ENCODE measurements at places on chromosomes 6 and 20.

- no peak for DNase-seq
These were observed 63.5 kb upstream of the VSTM2L start for GRCh38 chr20:37839432-37839827.

DNA sequence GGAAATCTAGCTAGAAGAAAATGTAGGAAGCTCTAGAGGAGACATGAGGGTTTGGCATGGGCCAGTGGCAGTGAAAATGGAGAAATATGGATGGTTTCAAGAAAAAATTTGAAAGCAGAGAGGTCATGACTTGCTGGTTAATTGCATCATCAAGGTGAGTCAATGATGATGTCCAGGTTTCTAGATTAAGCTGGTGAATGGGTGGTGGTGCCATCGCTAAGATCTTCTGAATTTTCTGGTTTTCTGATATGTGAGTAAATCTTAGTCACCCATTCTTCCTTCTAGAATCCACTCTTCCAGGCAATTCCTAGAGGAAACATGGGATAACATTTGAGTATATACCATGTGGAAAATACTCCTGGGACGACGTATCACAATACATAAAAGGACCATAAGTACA lies 25.0 kb downstream of the SH3BGRL2 start:
- DNase-seq: no peak

- DNase-seq: no peak
These were observed 16.9 kb downstream of the TDRD6 start for GRCh38 chr6:46704562-46704961.

GRCh38 chr6:21596949-21597682 lies 3.6 kb downstream of the SOX4 start:
- DNase-seq: no peak

DNA sequence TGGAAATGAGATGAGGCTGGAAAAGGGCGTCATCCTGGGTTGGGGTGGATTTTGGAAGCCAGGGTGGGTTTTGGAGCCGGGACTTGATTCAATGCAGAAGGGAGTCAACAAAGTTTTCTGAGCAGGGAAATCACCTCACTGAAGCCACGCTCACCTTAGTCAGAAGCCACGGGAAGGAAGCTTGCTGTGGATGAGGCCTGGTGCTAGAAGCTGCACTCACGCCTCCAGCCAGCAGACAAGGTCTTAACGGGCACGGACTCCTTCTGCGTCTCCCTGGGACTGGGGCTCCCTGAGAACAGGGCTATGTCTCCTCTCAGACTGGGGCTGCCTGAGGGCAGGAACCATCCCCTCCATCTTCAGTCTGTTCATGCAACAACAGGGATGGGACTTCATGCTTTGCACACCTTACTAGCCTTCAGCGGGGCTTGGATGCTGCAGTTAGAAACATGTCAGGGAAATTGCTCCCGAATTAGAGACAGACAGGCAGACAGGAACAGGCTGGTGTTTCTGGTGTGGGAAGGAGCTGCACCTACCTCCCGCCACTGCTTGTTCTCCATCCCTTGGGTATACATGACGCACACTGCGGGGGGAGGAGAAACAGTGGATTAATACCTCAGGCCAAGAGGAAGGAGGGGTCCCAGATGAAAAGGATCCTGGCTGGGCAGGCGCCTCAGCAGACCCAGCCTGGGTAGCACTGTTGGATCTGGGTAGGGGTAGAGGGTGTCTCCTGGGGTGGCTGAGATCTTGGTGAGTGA lies 17.5 kb downstream of the CPNE5 start:
- no peak for DNase-seq

DNA sequence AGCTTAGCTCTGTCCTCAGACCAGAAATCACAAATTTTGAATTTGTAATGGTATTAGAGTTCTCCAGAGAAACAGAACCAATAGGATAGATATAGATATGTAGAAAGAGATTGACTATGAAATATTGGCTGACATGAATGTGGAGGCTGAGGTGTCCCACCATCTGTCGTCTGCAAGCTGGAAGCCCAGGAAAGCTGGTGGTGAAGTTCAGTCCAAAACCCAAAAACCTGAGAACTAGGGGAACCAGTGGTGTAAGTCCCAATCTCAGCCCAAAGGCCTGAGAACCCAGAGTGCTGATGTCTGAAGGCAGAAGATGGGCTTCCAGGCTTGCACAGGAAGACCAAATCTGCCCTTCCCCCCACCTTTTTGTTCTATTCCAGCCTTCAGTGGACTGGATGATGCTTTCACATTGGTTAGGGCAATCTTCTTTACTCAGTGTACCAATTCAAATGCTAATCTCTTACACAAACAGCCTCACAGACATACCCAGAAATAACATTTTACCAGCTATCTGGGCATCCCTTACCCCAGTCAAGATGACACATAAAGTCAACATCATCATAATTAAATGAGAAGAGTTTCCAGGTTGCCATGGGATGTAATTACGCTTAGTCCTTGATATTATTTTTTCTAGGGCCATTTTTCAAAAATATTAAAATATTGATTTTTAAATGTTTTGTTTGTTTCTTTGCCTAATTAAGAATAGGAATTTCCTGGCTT lies 570.8 kb downstream of the UTRN start:
- no peak for DNase-seq

DNA sequence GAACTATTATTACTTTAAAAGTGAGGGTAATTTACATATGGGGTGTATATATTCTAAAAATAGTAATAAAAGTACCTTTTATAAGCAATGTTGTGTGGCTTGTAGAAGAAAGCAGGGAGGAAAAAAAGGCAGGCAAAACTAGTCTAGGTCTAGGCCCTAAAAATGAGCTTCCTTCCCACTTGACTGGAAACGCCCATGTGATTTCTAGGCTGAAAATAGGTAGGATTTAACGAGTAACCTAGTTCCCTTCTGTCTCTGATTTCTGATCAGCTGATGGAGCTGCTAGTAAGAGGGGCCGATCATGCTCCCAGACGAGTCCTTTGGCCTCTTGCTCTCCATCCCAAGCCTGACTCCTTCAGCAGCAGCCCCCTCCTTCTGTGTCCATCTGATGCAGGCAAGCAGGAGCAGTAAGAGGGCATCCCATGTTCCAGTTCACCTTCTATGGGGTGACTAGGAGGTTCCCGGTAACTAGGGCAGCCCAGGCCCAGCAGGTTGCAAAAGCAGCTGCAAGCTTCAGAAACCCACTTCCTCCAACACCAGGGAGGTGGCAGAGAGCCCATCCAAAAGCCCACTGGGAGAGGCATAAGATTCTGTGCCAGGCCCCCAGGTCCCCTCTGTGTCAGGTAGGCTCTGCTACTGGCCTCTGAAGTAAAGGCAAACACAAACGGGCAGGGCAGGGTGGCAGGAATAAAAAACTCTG lies 24.4 kb downstream of the TBC1D20 start:
- DNase-seq: no peak

- no peak for DNase-seq
These were observed 18.6 kb downstream of the TAB2 start for GRCh38 chr6:149335924-149336608.

- no peak for DNase-seq
These were observed 106.5 kb downstream of the ATP9A start for GRCh38 chr20:51661609-51662178.

- DNase-seq: peak; percentile 18
These were observed 165.7 kb downstream of the SMOC2 start for GRCh38 chr6:168606722-168607121.

- DNase-seq: no peak
These were observed 35.7 kb upstream of the ARID1B start for GRCh38 chr6:156741287-156742073.

DNA sequence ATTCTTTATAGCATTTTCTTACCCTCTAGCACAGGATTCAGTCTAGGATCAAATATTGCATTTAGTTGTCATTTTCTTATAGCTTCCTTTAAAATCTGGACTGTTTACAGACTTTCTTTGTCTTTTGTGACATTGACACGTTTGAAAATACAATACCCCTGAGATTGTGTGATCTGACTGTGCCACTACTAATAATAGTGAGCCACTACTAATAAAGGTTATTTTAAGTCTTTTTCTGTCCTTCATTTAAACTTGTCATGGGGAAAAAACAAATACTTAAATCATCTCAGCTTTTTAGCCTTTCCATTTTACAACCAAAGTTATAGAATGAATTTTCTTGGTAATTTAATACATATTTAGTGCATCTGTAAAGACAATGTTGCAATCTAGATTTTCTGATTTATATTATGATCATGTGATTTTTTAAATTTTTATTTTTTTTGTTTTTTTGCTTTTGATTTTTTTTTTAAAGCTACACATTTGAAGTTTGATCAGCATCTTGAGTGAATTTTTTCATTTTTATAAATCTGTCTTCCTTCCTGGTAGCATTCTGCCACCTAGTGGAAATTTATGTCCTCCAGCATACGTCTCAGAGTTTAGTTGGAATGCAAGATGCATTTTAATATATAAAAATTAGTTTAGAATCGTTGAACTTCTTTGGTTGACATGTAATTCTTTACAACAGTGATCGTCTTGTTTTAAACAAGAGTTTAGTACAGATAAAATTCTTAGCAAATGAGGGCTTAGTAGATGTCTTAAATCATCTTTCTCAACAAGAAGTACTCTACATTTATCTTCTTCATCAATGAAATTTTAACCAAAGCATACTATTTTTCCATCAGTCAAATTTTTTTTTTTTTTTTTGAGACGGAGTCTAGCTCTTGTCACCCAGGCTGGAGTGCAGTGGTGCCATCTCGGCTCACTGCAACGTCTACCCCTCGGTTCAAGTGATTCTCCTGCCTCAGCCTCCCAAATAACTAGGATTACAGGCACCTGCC lies 119.4 kb downstream of the NCOA3 start:
- no peak for DNase-seq

DNA sequence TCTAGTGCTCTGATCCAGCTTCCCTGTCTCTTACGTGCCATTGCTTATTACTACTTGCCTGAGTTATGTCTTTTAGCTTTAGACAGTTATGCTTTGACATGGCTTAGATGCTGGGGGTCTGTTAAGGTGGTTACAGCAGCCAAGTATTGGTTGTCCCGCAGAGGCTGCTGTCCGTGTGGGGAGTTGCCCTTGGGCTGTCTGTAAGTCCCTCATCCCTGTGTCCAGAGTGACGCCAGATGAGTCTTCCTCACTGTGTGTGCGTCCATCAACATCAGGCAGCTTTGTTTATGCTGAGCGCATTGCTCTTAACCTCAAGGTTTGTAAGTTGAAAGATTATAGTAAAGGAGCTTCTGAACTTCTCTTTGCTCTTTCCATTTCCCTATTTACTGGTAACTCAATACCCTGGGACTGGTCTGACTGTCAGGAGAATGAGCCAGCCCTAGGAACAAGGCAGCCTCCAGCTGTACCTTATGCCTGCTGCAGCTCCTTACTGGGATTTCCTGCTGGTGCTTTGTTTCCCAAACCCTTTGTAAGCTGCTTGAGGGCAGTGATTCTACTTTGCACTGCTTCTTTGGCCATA lies 7.2 kb downstream of the FAM120B start:
- DNase-seq: no peak

GRCh38 chr20:41811456-41811855 lies 193.3 kb upstream of the CHD6 start:
- no peak for DNase-seq

GRCh38 chr20:38187517-38187916 lies 22.4 kb upstream of the TGM2 start:
- peak; percentile 31 for DNase-seq

- no peak for DNase-seq
These were observed 266.2 kb upstream of the ADGRB3 start for GRCh38 chr6:68368845-68369244.

- DNase-seq: no peak
These were observed 382.7 kb downstream of the HDGFL1 start for GRCh38 chr6:22952097-22952496.

GRCh38 chr6:140063021-140063399 lies 688.6 kb upstream of the CITED2 start:
- no peak for DNase-seq

GRCh38 chr20:41050361-41051008 lies 21.9 kb downstream of the TOP1 start:
- DNase-seq: no peak

DNA sequence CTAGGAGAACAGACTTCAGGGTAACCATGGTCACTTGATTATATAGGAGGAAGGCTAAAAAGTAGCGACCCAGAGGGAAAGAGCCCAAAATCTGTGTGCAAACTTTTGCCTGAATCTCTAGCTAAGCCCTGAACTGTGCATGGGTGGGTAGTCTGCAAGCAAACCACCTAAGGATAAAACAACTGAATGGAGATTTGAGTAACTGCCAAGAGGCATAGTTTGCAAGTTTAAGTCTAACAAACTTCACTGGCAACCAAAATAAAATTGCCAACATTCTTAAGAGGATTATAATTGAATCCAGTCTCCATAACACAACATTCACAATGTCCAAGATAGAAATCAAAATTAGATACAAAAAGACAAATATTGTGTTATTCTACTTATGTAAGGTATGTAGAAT lies 192.0 kb upstream of the PLN start:
- no peak for DNase-seq

GRCh38 chr6:119620846-119621555 lies 271.4 kb upstream of the MAN1A1 start:
- DNase-seq: no peak

DNA sequence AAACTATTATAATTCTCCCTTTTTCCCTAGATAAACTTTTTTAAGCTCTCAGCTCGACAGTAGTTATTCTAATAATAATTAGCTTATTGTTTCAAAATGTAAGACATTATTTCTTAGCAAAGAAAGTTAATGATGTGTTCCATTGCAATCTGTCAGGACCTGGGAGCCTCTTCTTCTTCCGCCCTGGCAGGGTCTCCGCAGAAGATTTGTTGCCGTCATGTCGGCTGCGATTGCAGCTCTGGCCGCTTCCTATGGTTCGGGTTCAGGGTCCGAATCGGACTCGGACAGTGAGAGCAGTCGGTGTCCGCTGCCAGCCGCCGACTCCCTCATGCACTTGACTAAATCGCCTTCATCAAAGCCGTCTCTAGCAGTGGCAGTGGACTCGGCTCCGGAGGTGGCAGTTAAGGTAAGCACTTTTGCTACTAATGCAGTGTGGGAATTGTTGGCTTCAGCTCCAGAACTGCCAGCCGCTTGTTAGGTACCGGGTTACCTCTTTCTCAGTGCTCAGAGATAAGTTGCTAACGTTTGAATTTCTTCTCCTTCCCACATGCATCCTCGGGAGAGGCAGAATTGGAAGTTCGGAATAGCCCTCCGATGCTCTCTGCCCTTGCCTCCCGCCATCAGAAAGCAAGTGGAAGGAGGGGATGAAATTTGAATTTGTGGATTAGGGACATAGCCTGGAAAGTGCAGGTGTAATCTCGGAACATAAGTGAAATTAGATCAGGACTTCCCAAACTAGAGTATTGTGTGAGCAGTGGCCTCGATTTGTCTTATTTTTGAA lies at the start of gene CDC40:
Gene CDC40 (plus strand): TSS at position 200 of the 781 bp plus-strand sequence. CDS start 18 bp downstream, at position 218.
- DNase-seq: peak; percentile 76

GRCh38 chr20:9223296-9223695 lies 154.4 kb downstream of the PLCB4 start:
- no peak for DNase-seq

- DNase-seq: no peak
These were observed 10.7 kb downstream of the OSBPL2 start for GRCh38 chr20:62248890-62249560.

Measured in right hindlimb (tissue), 1 donor.